Spinal cord (tissue), 10 donors: ENCODE measurements at places on chromosomes 13 and 19. TPM values are rescaled to one million over a fixed set of nuclear protein-coding genes. Genes with fewer than 3 reads are reported as not detected.

DNA sequence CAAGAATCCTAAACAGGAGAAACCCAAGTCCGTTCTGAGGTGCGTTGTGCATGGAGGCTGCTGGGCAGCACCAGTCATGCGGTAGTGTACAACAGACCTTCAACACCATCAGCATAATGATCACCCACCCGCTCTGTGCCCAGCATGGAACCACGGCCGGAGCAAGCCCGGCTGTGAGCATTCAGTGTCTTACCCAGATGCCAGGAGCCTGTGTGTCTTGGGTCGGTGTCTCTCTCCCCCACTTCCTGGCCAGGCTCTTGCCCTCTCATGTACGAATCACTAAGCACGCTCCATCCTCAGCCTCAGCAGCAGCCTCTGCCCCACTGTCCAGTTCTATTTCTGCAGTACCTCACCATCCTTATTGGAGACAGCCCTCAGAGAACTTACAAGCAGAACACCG lies 231.6 kb upstream of the IRS2 start:
- no peak for DNase-seq

Gene C5AR2
- 0.51 TPM for polyA plus RNA-seq

DNA sequence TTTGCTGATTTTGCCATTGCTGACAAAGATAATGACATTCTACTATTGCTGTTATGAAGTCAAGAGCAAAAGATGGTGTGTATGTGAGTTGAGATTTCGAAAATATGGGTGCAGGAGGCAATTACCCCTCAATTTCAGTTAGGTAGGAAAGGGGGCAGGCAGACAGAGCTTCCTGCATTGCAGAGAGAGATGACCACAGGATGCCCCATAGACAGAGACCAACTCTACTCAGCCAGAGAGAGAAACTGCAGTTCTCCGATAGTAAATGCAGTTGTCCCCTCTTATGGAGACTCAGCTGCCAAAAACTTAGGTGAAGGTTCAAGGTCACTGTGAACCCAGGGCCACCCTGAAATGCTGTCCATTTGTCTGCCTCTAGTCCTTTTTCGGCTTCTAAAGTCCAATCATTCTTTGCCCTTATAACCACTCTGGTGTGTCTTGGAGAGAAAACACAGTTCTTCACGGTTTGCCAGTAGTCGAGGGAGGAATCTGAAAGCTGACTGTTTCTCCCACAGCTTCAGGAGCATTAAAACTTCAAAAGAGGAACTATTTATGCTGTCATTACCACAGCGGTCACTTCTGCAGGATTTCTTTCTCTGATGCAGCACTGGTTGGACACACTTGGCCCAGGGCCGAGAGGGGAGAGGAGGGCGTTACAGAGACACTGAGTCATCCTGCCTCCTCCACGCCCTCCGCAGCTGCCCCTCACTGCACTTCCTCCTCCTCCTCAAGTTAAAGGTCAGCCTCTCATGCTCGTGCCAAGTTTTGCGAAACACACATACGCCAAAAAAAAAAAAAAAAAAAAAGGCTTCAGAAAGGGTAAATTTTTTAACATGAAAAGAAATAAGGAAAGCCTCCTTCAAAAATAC lies 264.3 kb downstream of the FOXO1 start:
- peak; percentile 87 for DNase-seq

Gene KIR3DL1
- polyA plus RNA-seq, result 0.16 TPM

Gene WDR62
- 6.6 TPM for polyA plus RNA-seq

- no peak for DNase-seq
These were observed 2.7 kb downstream of the ALDH16A1 start for GRCh38 chr19:49455773-49456172.

Gene NLRP5
- not detected for polyA plus RNA-seq

Gene ADGRE3
- polyA plus RNA-seq, result not detected

- DNase-seq, result no peak
These were observed 130.7 kb upstream of the PEG3 start for GRCh38 chr19:56971230-56971629.

DNA sequence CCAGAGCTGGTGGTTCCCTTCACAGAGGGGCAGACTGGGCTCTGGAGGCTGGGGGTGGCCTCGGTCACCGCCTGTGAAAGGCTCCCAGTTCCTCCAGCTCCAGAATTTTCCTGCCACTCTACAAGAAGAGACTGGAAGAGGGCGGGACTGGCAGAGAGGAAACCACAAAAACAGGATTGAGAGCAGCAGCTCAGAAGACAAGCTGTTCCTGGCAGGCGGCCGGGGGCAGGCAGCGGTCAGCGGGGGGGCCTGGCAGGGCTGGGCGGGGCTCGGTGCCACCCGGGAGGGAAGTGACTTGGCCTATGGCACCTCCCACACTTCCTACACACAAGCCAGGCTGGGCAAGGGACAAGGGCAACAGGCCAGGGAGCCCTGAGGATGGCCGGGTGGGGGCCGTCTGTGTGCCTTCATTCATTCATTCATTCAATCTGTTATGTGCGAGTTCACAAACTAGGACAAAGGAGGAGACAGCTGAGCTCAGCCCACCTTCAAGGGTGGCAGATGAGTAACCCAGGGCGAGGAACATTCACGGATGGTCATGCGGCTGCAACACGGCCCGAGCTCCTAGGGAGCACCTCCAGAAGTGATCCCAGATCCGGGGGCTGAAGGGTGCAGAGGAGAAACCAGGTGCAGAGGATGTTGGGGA lies 16.9 kb upstream of the BTBD2 start:
- DNase-seq, result peak; percentile 90

DNA sequence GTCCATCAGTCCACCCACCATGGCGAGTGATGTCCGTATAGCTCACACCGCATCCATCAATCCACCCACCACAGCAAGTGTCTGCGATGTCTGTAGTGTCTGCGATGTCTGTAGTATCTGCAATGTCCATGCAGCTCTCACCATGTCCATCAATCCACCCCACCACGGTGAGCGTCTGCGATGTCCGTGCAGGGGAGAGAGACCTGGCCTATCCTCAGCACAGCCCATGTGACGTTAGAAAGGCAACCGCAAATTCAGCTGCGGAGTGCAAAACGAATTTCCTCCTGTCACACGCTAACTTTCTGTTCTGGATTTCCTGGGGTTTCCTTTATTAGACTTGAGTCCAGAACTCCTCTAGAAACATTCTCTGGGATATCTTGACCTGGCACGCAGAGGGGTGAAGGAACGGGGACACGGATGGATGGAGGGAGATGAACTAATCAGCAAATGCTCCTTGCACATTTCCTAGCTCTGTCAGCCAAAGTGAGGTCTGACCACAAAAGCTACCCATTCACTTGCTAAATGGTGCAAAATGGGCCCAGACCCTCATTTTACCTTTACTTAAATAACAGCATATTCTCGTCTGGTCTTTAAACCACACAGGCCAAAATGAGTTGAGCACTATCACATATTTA lies 18.3 kb downstream of the RASA3 start:
- no peak for DNase-seq

Gene ZNF441
- 10.7 TPM for polyA plus RNA-seq

DNA sequence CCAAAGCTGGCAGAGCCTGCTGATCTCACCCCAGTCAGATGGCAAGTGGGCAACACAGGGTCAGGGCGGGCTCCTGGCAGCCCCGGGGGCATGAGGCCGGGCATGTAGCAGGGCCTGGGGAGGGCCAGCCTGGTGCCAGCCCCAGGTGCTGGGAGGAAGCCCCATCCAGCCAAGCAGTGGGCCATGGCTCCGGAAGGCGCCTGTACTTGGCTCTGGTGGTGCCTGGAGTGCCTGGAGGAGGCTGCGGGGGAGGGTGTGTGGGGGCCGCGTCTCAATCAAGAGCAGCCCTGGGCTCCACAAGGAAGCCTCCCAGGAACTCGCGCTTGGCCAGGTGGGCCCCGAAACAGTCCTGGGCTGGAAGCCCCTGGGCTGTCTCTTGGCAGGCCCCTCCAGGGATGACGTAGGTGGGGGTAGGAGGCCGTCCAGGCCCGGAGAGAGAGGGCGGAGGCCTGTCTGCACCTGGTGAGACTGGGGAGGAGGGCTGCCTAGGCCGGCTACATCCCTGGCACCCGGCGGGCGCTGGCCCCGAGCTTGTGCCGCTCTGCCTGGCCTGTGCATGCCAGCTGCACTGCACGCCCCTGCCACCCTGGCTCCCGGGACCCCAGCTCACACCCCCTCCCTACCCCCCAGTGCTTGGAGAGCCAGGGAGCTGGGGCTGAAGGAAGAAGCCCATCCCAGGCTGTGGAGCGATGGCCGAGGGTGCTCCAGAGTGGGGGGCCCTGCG lies 45.9 kb downstream of the COMP start:
- DNase-seq, result no peak

DNA sequence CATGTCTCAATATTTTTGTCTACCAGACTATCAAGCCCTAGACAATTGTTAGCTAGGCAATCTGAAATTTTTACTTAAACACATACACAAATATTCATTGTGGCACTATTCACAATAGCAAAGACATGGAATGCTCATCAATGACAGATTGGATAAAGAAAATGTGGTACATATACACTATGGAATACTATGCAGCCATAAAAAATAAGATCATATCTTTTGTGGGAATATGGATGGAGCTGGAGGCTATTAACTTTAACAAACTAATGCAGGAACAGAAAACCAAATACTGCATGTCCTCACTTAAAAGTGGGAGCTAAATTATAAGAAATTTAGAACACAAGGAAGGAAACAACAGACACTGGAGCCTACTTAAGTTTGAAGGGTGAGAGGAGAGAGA lies 288.6 kb upstream of the MIR17HG start:
- no peak for DNase-seq

DNA sequence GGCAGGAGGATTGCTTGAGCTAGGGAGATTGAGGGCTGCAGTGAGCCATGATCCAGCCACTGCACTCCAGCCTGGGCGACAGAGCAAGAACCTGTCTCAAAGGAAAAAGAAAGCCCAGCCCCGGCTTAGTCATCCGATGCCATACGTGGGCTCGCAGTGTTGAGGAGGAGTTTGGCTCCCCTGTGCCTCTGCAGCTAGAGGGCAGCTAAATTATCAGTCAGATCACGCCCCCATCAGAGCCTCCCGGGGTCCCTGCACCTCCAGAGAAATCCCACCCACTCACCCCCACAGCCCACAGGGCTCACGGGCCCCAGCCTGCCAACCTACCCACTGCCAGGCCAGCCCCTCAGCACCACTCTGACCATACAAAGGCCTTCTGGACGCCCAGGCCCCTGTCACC lies 27.6 kb downstream of the MAU2 start:
- no peak for DNase-seq

DNA sequence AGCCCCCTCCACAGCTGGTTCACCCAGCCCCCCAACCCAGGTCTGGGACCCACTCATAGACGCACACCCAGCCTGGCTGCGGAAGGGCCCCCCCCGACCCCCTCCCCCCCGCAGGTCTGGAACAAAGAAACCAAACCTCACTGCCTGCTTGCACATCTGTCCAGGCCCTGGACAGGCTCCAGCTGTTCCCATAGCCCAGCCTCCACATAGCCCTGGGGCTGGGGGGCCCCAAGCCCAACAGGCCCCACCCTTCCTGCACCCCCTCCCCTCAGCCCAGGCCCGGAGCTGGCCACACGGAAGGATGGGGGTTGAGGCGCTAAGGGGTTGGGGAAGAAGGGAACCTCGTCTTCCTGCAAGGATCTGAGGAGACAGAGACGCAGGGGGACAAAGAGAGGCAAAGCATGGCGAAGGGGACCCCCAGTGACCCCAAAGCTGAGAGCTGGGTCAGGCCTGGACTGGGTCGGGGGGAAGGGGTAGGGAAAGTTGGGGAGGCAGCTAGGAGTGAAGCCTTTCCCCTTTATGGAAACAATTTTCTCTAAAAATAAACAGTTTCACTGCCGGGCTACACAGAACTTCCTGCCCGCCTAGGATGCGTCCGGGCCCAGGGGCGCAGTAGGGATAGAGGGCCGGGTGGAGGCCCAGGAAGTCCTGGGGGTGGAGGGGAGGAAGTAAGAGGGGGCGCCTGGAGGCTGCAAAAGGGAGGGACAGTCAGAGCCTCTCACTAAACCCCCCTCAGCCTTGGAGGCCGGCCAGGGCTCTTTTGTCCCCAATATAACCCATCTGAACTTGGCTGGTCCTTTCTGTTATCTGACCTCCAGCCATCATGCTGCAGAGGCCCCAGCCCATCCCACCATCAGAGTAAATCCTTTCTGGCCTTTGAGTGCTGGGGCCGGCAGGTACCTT lies 2.4 kb downstream of the KANK2 start:
- DNase-seq, result no peak

GRCh38 chr13:50446611-50447010 lies 396.9 kb downstream of the DLEU7 start:
- no peak for DNase-seq

- DNase-seq, result no peak
These were observed 39.5 kb downstream of the UBL3 start for GRCh38 chr13:29810898-29811297.

GRCh38 chr13:34223984-34224383 lies 406.0 kb downstream of the RFC3 start:
- DNase-seq, result no peak

Gene PABPC3
- 0.99 TPM for polyA plus RNA-seq

Gene RELB
- polyA plus RNA-seq, result 4.0 TPM

Gene MAB21L1
- 24.7 TPM for polyA plus RNA-seq

GRCh38 chr19:44600466-44600865 lies 12.9 kb upstream of the IGSF23 start:
- no peak for DNase-seq

GRCh38 chr19:29275266-29275665 lies 62.3 kb upstream of the UQCRFS1 start:
- DNase-seq, result no peak

Gene ZNF534
- polyA plus RNA-seq, result 1.2 TPM

Gene PODNL1
- 5.0 TPM for polyA plus RNA-seq

DNA sequence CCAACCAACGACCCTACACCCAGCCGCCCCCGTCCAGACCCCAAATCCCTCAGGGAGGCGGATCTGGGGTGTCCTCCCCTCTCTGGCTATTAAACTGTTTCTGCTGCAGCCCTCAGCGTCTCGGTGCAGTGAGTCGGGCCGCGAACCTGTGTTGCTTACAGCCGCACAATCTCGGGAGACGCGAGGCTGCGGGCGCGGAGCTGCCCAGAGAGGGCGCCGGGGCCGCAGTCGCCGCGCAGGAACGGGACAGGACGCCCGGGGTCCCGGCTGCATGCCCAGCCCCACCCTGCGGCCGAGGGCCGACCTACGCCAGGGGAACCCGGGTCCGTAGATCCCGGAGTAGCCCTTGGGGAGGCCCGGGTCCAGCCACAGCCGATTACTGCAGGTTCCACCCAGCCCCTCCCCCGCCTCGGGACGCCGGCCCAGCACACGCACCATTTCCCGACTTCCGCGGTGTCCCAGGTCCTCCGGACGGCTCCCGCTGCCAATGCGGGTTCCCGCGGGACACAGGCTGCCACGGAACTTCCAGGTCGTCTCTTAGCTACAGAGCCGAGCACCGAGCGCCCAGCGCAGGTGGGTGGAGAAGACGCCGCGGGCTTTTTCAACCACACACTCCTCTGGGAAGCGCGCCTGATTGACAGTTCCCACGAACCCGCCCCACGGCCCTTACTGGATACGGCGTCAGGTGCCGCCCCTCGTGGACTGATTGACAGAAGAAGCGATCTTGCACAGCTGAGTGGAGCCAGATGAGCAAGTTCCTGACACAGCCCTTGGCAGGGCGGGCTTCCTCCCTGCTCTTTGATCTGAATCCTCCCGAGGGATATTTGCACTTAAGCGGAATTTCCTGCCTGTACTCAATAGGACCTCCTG lies at the start of gene ZNF799:
Gene ZNF799 (minus strand): TSS at position 639 of the 870 bp plus-strand sequence. CDS start 201 bp downstream, at position 438.
- DNase-seq, result peak; percentile 81
